Stimulated activated CD8-positive, alpha-beta memory T cell treated with anti-CD3 and anti-CD28 coated beads, Interleukin-4, amount 100 ng/mL, for 1 hour (primary cell): ENCODE measurements at places on chromosomes 7 and 10.
A peak's percentile ranks its signal among the peaks of the same experiment; 100 is the strongest.

GRCh38 chr7:35792472-35792871 lies 8.4 kb upstream of the SEPTIN7 start:
- DNase-seq = no peak

DNA sequence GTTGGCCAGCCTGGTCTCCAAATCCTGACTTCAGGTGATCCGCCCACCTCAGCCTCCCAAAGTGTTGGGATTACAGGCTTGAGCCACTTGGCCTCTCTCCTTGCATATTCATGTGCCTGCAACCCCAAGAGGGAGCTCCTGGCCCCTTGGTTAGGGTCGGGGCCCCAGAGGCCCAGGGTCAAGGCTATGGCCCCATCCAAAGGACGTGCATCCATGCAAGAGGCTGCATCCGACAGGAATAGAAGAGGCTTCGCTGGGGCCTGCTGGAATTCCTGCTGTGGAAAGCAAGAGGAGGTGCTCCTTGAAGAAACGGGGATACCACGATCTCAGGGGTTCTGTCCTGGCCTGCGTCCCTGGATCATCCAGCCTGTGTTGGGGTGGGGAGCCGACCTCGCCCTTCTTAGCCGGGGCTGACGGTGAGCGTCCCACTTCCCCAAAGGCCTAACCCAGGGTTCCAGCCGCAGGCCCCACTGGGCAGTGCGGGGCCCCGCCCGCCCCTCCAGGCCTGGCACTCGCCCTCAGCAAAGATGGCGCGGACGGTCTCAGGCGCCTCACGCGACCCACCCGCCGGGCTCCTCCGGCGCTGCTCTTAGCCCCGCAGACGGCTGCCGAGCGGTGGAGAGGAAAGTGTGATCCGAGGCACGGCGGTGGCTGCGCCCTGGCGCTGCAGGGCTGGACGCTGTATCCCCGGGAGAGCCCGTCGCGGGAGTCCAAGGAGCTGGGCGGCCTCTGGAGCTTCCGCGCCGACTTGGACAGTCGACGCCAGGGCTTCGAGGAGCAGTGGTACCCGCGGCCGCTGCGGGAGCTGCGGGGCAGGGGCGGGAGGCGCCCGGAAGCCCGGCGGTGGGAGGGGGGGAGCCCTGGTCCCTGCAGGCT lies 54.7 kb downstream of the ZNF727 start:
- no peak for DNase-seq

GRCh38 chr7:12221414-12221813 lies 10.3 kb downstream of the TMEM106B start:
- no peak for DNase-seq

DNA sequence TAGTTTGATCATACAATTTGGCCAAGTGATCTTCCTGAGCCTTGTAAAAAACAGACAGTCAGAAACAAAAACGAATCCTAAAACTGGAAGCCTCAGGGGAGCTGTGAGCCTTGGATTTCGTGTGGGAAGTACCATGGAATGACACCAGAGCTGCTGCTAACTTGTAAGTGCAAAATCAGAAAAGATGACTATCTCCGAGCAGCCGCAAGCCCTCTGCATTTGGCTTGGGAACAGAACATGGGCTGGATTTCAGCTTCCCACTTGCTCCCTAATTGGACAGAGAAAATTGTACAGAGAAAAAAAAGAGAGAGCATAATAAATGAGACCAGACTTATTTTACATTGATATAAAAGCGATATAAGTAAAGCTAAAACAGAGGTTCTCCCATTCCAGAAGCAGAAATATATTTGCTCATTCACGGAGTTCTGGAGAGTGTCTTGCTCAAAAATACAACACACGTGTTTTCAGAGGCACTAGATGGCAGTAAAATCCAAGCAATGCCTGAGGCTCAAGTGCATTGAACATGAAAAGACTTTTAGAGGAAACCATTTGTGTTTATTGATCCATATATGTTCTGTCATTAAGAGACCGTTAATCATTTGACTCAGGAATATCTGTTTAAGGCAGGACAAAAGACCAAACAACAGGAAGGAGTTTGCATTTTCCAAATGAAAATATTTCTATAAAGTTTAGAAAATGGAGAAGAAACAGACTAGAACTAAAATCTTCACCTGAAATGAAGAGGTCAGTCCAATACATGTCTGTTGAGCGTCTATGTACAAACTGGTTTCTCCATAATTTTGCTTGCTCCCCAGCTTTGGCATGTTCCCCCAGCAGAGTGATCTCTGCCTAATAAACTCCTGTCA lies 78.3 kb upstream of the SLC26A5 start:
- no peak for DNase-seq

- DNase-seq = no peak
Measured at GRCh38 chr10:7696545-7696944, 6.6 kb upstream of the ITIH2 start.

DNA sequence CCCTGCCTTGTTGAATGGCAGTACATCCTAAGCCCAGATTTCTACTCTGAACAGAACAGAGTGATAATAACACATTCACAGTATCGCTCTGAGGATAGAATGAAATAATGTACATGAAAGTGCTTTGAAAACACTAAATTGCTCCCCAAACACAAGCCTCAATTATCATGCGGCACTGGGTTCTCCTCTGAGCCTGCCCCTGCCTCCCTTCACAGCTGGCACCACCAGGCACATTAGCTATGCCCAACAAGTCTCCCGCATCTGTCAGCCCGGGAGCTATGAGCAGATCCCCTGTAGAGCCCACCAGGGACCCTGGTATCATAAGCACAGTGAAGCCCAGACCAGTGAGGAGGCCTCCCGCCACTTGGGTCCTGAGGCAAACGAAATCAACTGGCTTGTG lies 405.5 kb downstream of the GRID1 start:
- DNase-seq = no peak

DNA sequence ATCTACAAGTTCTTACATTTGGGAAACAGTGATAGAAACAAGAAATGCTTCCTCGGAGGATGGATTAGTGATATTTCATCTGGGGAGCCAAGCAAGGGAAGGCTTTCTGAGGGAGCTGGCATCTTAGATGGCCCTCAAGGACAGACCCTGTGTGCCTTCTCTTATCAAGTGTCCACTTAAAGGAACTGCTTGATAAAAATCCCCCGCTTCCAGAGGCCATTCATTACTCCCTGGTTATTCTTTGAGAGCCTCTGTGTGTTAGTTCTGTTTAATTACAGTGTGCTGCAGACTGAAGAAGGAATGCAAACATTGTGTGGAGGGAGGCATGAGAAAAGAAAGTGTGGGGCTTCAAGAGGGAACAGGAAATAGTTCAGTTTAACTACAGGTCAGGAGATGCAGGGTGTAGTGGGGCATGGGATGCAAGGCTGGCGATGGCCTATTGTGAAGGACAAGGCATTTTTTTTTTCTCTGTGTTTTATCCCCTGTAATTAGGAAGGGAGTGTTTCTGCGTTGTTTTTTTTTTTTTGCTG lies 145.4 kb downstream of the SNX10 start:
- no peak for DNase-seq

- DNase-seq = peak; percentile 34
Measured at GRCh38 chr10:132571650-132572544, 34.3 kb downstream of the INPP5A start.

GRCh38 chr7:101953248-101953819 lies 135.9 kb downstream of the CUX1 start:
- no peak for DNase-seq

- DNase-seq = no peak
Measured at GRCh38 chr10:95415621-95416031, 124.8 kb upstream of the PDLIM1 start.

DNA sequence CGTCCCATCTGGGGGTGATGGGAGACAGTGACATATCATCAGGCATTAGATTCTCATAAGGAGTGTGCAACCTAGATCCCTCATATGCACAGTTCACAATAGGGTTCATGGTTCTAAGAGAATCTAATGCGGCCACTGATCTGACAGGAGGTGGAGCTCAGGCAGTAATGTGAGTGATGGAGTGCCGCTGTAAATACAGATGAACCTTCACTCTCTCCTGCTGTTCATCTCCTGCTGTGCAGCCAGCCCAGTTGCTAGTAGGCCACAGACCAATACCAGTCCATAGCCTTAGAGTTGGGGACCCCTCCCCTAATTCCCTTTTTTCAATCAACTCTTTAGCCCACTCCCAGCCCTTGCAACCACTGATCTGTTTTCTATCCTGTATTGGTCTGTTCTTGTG lies 581.1 kb upstream of the AUTS2 start:
- no peak for DNase-seq

- no peak for DNase-seq
Measured at GRCh38 chr7:20777377-20778062, 9.2 kb downstream of the SP8 start.

- DNase-seq = no peak
Measured at GRCh38 chr7:135645296-135645904, 16.9 kb upstream of the STMP1 start.

GRCh38 chr10:77185696-77186095 lies 451.9 kb downstream of the KCNMA1 start:
- DNase-seq = no peak

GRCh38 chr7:157877298-157878090 lies 540.7 kb downstream of the DNAJB6 start:
- no peak for DNase-seq

DNA sequence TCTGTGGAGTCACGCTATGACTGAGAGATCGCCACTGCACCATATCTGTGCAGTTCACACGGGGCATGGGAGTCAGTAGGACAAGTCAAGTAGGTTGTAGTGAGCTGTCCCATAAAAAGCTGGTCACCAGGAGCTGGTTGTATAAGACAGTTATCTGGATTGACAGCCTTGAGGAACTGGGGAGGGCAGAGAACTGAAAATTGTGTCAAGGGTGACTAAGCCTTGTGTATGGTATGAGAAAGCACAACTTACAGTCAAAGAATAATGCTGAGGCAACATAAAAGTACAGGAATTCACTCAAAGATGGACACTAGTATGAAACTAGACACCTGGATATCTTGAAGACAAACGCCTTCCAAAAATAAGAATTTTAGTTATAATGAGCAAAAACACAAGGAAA lies 564.9 kb downstream of the POM121L12 start:
- no peak for DNase-seq

DNA sequence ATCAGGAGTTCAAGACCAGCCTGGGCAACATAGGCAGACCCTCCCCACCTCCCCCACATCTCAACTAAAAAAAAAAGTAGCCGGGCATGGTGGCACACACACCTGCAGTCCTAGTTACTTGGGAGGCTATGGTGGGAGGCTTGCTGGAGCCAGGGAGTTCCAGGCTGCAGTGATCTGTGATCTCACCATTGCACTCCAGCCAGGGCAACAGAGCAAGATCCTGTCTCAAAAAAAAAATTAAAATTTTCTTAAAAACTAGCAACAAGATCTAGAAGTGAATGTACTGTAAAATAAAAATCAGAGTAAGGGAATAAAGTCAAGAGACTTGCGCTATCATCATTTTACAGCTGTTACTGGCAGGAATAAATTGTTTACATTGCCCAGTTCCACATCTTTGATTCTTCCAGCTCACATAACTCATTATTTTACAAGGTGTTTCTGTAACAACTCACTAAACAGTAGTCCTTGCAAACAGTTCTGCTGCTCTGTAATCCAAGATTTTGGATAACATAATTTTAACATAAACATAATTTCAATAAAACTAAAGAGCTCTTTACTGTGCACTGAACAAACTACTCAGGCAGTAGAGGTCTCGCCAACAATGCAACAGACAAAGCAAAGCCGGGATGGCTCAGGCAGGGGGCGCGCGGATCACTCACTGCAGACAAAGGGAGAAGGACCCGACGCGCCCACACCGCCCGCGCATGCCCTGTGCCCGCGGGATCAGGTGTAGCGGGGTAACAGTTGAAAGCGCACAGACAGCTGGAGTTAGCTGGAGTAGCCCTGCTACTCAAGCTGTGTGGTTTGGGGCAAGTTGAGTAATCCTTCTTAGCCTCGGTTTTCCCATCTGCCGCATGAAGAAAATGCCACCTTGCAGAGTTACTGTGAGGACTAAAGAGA lies 73.3 kb upstream of the NFE2L3 start:
- DNase-seq = peak; percentile 68

DNA sequence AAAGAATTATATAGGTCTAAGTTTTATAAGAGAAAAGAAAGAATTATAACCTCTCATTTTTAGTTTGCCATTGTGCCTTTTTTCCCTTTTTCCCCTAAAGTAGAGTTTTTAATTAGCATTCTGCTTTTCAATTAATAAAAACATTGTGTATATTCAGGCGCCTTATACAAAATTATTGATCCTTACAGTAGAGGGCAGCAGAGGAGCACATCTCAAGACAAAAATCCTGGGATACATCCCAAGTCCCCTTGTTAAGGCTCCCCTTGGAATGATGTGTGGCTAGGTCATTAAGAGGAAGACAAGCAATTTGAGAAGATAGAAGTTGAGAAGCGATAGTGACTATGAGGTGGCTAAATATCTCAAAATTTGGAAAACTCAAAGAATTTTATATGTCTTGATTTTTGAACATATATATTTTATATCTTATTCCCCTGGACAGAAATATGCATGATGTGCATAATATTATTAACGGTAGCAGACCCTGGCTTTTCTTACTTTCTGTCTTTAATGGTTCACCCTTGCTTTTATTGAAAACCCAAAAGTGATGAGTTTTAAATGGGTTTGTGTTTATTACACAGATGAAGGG lies 19.1 kb upstream of the TPK1 start:
- no peak for DNase-seq

- no peak for DNase-seq
Measured at GRCh38 chr7:118280319-118281012, 56.0 kb downstream of the ANKRD7 start.

DNA sequence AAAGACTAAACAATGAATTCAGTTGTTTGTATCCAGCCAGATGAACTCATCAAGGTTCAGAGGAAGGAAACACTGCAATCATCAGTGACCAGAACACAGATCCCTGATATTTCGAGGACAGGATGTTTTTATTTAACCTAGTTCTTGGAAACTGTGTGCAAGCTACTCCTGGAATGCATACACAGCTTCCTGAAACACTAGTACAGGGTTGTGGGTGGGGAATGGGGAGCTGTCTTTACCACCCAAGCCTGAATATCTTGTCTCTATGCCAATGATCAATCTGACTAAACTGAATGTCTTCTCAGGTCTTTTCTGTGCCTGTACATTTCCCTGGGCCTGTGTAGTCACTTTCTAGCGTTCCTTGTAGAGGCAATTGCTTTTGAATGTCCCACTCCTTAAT lies 374.6 kb downstream of the CALN1 start:
- no peak for DNase-seq

DNA sequence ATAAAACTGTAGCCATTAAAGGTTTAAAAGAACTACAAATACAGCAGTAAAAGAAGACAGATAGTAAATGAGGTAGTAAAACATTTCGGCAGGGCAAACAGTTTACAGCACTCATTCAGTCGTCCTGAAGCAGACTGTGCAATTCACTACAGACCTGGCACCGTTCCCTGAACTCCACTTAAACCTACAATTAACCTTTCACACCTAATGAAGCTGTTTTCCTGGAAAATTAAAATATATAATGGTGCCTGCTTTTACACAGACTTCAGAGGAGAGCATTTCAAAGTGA lies 335.3 kb downstream of the GFRA1 start:
- no peak for DNase-seq
